ENCODE measurements at places on chromosomes 12 and 14. TPM values are rescaled to one million over a fixed set of nuclear protein-coding genes. Genes with fewer than 3 reads are reported as not detected.

DNA sequence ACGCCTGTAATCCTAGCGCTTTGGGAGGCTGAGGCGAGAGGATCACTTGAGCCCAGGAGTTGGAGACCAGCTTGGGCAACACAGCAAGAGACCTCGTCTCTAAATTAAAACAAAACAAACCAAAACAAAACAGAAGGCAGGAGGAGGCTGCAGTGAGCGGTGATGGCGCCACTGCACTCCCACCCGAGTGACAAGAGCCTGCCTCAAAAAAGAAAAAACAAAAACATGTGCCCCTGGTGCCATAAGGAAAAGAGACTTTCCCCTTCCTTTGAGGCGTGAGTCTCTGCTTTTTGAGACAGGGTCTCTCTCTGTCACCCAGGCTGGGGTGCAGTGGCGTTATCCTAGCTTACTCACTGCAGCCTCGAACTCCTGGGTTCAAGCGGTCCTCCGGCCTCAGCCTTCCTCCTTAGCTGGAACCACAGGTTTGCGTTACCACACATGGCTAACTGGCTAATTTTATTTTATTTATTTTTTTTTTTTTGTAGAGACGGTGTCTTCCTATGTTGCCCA is 9.0 kb upstream of the EAPP start:
- no peak for DNase-seq

DNA sequence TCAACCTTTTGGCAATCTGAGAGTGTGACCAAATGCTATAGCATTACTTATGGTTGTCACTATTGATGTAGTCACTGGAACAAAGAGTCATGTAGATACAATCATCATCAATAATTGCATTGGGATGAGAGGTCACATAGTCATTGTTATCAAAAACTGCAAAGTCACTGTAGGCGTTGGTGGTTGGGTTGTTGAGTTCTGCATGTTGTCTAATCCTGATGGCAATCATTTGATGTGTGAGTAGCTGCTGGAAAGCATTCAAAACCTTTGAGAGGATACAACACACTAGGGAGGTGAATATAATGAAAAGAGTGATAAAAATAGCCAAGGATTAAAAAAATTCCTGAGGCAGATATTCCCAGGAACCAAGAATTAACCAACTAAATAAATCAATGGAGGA is 214.7 kb upstream of the SYT10 start:
- DNase-seq = no peak

DNA sequence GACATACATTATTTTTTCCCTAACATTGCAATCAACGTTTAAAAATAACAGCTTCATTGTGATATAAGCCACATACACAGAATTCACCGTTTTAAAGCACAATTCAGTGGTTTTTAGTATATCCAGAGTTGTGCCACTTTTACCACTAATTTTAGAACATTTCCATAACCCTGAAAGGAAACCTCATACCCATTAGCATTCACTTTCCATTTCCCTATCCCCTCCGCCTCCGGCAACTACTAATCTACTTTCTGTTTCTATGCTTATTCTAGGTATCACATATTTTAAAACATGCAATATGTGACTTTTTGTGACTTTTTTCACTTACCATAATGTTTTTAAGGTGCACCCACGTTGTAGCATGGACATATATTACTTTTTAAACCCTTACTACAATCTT is 55.6 kb upstream of the ISM2 start:
- DNase-seq = peak; percentile 51

BAZ1A gene
- total RNA-seq = 49.4 TPM

DNA sequence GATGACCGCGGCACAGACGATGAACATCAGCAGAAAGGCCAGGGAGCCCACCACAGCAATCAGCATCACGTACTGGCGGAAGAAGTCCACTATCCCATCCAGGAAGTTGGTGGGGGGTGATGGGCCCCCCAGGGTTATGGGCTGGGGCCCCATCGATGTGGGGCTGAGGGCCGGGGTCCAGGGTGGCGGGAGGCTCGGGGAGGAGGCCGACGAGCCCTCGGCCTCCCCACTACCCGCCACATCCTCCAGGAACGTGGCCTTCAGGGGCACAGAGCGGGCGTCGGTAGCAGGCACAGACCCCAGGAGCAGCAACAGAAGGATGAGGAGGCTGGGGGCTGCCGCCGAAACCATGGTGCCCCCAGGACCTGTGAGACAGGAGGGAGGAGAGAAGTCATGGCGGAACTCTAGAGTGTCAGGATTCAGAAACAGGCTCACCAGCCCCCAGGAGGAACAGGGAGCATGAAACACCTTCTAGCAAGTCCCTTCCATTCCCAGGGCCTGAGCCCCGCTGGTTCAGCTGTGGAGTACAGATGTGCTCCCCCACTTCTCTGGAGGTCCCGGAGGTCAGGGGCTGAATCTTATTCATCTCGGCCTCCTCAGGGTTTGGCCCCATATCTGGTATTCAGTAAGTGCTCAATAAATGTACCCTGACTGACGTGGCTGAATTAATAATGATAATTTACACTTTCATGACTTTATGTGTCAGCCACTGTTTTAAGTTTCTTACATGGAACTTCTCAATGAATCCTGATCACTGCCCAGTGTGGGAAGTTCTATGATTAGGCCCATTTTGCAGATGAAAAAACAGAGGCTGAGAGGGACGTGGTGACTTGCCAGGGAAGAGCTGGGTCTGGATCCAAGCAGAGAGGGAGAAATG is 5.6 kb downstream of the TMEM119 start:
- DNase-seq = no peak

HOXC6 gene
- total RNA-seq = not detected

DNA sequence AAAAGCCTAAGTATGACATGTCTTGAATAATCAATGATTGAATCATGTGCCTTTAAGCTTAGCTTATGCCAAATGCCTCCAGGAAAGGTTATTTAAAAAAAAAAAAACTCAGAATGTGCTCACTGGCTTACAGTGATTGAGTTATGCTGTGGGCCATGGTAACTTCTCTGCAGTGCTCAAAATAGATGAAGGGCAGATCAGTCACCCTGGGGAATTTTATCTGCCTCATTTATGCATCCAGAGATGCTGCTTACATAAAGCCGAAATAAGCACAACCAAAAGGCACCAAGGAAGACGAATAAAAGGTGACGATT is 118.7 kb upstream of the MDM1 start:
- DNase-seq = peak; percentile 52

OR10G3 gene
- total RNA-seq = not detected

GRCh38 chr14:73645248-73645610 is 443 bp downstream of the DNAL1 start:
- DNase-seq = no peak

All from activated CD8-positive, alpha-beta T cell treated with anti-CD3 and anti-CD28 coated beads for 36 hours (primary cell).